Stimulated activated naive CD4-positive, alpha-beta T cell (primary cell): ENCODE measurements at places on chromosomes 7 and 10.

GRCh38 chr10:75733135-75733890 lies 301.9 kb downstream of the LRMDA start:
- no peak for DNase-seq

- no peak for DNase-seq
Measured at GRCh38 chr7:128067983-128068382, 36.7 kb upstream of the LRRC4 start.

DNA sequence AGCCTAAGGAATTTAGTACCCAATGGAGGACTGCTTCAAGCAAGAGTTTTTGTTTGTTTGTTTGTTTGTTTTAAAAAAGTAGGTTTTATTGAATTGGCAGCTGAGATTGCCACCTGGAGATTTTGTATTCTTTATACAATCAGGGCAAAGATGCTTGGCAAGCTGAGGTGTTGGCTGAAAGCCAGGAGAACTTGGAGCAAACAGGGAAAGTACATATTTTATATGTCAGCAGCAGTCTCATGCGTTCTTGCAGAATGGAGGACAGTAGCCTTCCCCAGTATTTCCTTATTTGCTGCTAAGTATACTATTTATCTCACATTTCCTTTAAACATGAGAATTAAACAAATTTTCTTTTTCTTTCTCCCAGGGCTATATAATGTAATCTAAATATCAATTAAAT lies 22.6 kb upstream of the ICA1 start:
- no peak for DNase-seq

GRCh38 chr7:121517591-121517990 lies 121.5 kb upstream of the FAM3C start:
- DNase-seq = no peak
